Ammon's horn (tissue), 1 donor: ENCODE measurements at places on chromosomes 7 and 10.

DNA sequence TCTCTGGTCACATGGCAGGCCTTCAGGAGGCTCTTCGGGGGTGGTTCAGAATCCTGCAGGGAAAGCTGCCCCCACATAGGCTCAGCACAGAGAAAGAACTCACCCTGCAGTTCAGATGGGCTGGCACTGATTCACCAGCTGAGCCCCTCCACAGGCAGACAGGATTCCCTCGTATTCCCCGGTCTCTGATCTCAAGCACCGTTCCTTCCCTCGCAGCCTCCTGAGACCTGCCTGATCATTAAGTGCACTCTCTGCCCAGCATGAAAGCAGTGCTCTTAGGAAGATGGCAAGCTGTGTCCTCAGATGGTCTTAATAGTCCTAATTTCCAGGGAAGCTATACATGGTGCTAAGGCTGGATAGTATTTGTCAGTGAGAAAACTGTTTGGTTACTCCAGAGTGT is 78.2 kb upstream of the NPS start:
- DNase-seq: no peak

- no peak for DNase-seq
These were observed 38.0 kb downstream of the ZCCHC24 start for GRCh38 chr10:79407423-79407796.

DNA sequence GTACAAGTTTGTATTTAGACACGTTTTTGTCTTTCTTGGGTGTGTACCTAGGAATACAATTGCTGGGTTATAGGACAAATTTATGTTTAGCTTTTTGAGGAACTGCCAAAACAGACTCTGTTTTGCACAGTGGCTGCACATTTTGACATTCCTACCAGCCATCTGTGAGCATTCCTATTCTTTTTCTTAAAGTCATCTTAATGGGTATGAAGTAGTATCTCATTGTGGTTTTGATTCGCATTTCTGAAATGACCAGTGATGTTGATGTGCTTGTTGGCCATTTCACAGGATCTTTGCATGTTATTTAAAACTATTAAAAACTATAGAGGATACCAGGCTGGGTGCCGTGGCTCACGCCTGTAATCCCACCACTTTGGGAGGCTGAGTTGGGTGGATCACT is 32.6 kb upstream of the IL15RA start:
- no peak for DNase-seq

- DNase-seq: no peak
These were observed 38.9 kb upstream of the ANKRD1 start for GRCh38 chr10:90959826-90960225.

- DNase-seq: peak; percentile 77
These were observed 280.5 kb downstream of the WDR11 start for GRCh38 chr10:121131426-121132265.

GRCh38 chr10:59976909-59977308 is 70.6 kb upstream of the CCDC6 start:
- no peak for DNase-seq

- no peak for DNase-seq
These were observed 51.5 kb upstream of the ITGB1 start for GRCh38 chr10:33009244-33010131.

- no peak for DNase-seq
These were observed 959 bp upstream of the ATRNL1 start for GRCh38 chr10:115092258-115092554.

GRCh38 chr10:103284170-103284569 is 7.2 kb downstream of the INA start:
- DNase-seq: no peak

GRCh38 chr10:109676703-109677102 is 246.6 kb downstream of the XPNPEP1 start:
- no peak for DNase-seq

DNA sequence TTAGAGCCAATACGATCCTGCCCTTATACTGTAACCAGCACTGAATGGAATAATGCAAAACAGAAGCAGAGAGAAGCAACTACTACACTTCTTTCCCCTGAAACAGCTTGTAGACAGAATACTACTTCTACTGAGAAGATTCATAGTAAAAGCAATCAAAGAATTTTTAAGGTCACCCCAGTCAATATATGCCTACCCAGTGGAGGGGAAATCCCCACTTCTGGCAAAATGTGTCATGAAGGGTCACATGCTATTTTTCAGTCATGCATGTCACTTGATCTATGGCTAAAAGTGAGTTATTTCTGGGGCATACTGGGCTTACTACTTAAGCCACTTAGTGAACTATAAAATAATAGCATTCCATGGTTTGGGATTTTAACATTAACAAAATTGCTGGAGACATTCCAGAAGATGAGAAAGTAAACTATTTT is 25.6 kb downstream of the IRF5 start:
- DNase-seq: no peak

GRCh38 chr10:10938676-10939075 is 79.0 kb upstream of the CELF2 start:
- no peak for DNase-seq

GRCh38 chr10:58951746-58952145 is 224.7 kb upstream of the PHYHIPL start:
- DNase-seq: no peak

DNA sequence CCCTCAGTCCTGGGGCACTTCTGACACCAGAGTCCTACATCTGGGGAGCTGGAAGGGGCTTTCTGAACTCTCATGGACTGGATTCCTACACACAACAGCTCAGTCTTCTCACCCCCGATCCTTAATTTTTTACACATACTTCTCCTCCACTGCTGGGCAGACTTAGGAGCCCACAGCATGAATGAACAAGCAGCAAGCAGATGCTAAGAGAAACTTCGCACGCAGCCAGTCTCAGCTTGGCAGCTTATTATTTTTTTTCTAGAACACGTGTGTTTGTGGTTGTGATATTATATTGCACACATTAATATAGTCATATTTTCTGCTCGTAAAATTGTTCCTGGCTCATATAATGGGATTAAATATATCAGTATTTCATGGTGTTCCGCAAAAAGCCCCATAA is 50.9 kb upstream of the LOXL4 start:
- DNase-seq: no peak

GRCh38 chr7:114021135-114021534 is 102.3 kb upstream of the PPP1R3A start:
- no peak for DNase-seq

DNA sequence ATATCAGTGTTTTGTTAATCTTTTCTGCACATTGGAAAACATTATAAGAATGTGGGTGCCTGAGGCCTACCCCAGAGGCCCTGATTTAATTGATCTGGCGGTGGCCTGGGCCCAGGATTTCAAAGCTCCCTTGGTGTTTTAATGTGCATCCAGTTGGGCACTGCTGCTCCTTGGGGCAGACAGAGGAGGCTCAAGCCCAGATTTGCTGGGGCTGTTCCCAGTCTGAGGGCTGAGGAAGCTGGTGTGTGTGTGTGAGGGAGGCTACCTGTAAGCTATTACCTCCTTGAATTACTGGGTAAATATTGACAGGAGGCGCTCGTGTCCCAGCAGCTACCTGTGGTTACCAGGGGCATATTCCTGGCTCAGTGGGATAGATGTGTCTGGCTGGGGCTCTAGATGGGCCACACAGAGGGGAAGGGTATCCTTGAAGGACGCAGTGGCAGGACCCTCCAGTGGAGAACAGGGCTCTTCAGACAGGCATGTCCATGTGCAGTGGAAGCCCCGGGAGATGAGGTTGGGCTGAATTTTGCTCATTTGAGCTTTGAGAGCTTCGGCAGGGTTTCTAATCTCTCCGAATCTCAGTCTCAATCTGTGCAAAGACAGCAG is 975.4 kb upstream of the ZNF722 start:
- no peak for DNase-seq

GRCh38 chr10:95793401-95794045 is 37.6 kb downstream of the ENTPD1 start:
- peak; percentile 48 for DNase-seq

DNA sequence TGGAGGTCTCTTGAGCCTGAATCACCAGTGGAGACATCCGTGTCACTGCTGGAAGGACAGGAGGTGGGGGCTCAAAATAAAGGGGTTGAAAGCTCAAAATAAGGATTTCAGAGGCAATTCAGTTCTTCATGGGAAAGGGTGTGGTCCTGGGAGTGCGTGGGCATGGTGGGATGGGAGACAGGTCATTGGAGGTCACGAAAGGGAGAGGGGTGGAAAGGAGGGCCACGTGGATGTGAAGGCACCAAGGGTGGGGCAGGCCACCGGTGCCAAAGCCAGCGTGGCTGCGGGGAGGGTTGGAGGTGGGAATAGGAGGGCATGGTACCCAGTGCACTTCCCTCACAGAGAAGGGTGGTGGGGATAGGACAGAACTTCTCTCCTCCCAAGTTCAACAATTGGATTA is 59.7 kb downstream of the HTR5A start:
- DNase-seq: no peak

DNA sequence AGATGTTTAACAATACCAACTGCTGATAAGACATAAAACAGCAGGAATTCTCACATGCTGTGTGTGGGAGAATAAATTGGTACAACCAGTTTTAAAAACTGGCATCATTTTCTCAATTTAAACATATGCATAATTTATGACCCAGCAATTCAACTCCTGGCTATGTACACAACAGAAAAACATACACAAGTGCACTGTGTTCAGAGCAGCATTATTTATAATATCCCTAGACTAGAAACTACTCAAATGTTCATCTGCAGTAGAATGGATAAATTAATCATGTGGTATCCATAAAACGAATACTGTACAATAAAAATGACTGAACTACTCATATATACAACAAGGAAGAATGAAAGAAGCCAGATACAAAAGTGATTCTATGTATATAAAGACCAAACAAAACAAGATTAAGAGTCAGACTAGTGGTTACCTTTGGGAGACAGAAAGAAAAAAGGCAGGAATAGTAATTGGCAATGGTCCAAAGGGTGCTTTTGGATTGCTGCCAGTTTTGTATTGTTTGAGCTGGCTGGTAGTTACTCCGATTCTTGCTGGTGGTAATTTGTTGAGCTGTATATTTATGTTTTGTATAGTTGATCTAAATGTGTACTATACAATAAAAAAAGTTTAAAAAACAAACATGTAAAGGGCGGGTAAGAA is 306.0 kb downstream of the TFEC start:
- no peak for DNase-seq

DNA sequence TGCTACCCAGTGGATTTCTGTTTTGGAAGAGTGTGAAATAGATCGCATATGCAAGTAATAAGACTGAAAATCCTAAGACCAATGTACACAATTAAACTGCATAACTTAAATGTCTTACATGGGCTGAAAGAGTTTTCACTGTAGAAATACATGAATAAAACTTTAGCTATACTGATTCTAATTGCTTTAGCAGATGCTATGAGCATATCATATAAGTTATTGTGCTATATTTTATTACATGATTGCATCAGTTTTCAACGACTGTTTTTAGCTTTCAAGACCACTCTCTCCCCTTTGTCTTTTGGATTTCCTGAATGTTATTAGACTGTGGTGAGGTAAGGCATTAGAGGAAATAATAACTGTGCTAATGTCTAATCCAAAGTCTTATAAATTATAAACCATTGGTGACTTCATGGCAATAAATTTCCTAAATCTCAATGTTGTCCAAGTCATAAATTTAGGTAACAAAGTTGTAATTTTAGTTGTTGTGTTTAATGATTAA is 124.5 kb downstream of the SEMA3A start:
- DNase-seq: no peak

GRCh38 chr10:44771233-44771995 is 139.7 kb upstream of the TMEM72 start:
- DNase-seq: no peak

GRCh38 chr7:105209870-105210269 is 178.9 kb downstream of the SRPK2 start:
- peak; percentile 50 for DNase-seq

DNA sequence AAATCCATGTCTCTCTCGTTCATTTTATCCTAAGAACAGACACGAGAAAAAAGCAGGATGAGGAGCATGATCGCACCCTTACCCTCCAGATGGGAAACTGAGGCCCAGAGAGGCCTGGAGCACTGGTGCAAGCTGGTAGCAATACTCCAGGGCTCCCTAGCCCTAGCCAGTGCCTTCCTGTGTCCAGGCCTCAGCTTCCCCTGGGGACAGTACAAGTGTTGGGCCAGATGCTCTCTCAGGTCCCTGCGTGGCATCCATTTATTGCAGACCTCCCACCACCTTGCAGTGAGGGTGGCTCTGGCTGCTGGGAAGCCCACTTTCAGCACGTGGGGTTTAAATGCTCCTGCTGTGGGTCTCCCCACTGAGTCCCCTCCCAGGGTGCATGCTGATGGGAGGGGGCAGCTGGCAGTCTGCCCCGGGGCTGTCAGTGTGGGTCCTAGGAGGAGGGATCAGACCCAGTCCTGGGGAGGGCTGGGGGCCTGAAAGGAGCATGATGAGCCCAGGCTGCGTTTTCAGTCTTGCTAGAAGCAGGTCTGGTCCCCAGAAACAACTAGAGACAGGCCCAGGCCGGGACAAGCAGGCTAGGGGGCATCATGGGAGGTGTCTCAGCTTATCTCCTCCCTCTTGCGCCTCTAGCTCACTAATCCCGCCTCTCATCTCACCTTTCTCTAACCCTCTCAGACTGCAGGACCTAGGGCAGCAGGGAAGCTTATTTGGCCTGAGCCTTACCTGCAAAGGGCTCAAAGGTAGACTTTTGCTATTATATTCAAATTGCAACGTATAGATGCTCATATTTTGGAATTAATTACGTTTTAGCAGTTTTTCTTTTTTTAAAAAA is 662 bp upstream of the PPIF start:
- DNase-seq: no peak

- no peak for DNase-seq
These were observed 149.2 kb downstream of the PRKAG2 start for GRCh38 chr7:151727579-151728285.

DNA sequence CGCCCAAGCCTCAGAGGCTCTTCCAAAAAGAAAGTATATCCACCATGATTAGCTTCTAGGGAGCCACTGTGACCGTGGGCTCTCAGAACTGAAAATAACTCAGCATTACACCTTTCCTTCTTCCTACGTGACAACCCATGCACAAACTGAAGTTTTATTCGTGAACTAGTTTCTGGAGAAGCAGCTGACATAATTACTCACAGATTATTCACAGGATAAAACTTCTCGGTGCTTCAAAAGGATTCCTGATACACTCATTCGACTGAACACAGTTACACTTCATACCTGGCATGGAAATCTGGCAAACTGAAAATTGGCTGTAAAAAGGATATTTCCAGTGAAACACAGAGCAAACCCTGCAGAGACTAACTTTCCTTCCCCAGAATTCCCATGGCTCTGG is 139.2 kb upstream of the PTER start:
- DNase-seq: no peak

GRCh38 chr10:87590705-87591588 is 68.7 kb upstream of the PAPSS2 start:
- DNase-seq: no peak

- DNase-seq: no peak
These were observed 21.7 kb upstream of the MCM10 start for GRCh38 chr10:13139676-13140075.

- no peak for DNase-seq
These were observed 79.2 kb upstream of the PPP1R3C start for GRCh38 chr10:91711885-91712680.
